ENCODE measurements at places on chromosomes 3 and 15.
A peak's percentile ranks its signal among the peaks of the same experiment; 100 is the strongest.

- no peak for DNase-seq
Observed at GRCh38 chr3:134618478-134619300, 32.1 kb downstream of the KY start.

DNA sequence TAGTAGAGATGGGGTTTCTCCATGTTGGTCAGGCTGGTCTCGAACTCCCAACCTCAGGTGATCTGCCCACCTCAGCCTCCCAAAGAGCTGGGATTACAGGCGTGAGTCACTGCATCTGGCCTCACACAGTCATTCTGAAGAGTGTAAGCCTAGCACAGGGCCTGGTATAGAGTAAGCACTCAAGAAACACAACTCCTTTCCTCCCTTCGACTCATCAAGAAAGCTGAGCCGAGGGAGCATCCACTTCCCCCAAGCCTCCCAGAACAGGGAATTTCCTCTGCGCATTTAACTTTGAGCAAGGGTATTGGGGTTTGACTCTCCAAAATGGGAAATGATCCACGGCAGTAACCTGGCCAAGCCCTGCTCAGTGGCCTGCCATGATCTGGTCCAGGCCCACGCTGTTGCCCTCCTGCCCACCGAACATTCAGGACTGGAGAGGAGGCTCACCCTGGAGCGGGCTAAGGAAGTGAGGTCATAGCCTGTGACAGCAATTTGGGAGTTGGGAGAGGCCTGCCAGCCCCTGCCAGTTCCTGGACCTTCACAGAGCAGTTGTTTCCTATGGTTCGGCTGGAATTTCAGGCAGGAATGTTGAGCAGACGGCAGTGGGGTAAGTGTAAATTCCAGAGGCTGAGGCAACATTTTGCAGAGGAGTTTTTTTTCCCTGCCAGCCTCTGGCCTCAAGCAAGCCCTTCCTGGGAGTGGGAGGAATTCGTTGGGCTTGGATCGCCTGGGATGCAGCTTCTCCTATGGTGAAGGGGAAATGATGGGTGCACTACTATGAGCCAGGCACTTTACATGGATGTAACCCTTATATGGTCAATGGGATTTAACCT, 21.2 kb upstream of the SMAD3 start:
- DNase-seq, result no peak

DNA sequence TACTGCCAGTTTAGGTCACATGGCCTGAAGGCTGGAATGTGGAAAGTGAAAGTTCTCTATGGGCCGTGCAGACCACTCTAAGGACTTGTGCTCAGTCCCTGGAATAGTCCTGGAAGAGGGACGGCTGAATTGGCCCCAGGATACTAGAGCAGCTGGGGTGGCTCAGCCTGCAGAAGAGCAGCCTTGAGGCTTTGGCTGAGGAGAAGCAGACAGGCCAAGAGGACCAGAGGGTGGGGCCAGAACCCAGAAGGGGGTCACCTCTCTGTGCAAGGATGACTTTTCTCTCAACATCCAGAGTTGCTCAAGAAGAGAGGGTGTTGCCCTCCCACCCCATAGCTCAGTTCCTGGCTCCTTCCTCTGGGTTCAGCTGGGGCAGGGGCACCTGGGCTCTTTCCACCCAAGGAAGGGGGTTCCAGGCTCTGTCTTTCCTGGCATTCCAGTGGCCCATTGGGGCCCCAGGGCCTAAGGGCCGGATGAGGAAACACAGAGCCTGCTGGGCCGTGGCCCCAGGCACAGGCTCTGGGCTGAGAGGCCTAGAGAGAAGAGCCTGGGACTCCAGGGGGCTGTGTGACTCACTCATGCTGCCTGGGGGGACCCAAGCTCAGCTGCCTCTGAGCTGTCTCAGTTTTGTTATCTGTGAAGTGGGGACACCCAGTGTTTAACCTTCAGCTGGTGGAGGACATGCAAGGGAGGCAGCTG, 8.5 kb upstream of the FBLN2 start:
- DNase-seq, result no peak

DNA sequence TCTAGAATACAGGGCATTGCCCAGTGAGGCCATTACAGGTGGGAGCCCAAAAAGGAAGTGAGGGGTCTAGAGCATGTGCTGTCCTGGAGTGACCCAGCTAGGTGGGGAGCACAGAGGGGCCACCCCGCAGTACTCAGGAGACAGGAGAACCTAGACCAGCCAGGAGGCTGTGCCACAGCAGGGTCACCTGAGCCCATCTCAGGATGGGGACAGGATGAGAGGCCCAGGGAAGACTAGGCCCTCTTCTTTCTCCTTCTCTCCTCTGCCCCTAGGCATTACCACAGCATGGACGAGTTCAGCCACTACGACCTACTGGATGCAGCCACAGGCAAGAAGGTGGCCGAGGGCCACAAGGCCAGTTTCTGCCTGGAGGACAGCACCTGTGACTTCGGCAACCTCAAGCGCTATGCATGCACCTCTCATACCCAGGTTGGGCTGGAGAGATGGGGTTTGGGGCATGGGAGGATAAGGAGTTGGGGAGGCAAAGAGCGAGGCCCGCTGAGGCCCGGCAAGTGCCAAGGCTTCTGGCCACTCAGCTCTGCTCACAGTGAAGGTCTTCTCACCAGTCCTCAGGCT, 20.6 kb downstream of the LOXL1 start:
- DNase-seq, result no peak

- DNase-seq, result no peak
Observed at GRCh38 chr15:88255484-88256278, 858 bp downstream of the NTRK3 start.

DNA sequence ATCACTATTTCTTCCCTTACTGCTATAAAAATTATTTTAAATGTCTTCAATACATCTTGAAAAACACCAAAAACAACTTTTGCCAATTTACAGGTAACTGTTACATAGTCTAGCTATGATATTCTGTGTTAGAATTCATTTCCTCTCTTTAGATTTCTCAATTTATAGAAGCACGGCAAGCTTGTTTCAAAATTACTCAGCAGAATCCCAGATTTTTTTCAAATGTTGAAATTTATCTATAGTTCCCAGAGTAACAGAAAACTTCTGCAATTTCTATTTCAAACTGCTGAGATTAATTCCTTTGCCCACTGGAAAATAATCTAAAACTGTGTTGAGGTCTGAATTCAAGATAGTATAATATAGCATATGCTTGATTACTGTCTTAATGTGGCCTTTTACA, 41.2 kb downstream of the CCPG1 start:
- no peak for DNase-seq

GRCh38 chr3:145269106-145269505, 891.9 kb downstream of the PLOD2 start:
- DNase-seq, result no peak

DNA sequence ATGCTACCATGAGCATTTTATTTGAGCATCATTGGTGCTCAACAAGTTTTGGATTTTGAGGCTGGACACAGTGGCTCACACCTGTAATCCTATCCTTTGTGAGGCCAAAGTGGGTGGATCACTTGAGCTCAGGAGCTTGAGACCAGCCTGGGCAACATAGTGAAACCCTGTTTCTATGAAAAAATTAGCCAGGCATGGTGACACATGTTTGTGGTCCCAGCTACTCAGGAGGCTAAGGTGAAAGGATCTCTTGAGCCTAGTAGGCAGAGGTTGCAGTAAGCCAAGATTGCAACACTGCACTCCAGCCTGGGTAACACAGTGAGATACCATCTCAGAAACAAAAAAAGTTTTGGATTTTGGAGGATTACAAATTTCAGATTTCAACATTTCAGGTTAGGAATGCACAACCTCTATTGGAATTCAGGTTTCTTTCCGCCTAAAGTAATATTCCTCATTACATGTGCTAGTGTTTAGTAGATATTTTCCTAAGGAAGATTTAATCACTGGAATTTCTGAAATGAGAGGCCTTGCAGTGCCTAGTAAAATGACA, 27.6 kb downstream of the CNOT10 start:
- no peak for DNase-seq

DNA sequence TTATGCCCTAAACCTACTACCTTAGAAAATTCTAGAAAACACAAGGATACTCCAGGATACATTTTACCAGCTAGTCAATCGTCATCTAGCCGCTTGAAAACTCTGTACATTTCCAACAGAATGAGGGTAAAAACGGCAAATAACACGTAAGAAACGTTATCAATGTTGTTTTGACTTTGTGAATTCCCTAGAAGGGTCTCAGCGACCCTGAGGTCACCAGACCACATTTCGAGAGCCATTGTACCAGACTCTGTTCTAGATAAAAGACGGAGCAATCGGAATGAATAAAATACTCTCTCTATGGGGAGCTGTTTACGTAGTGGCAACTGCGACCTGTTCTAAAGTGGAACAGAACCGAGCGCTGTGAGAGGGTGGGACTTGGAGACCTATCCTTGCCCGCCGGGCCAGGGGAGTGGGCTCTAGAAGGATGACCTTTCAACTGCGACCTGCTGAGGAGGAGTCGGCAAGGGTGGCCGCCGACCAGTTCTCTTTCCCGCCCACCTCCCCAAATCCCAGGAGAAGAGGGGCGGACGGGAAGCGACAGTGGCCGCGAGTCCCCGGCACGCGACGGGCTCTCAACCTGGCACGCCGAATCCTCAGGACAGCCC, 778 bp upstream of the AP4E1 start:
- DNase-seq, result peak; percentile 38

DNA sequence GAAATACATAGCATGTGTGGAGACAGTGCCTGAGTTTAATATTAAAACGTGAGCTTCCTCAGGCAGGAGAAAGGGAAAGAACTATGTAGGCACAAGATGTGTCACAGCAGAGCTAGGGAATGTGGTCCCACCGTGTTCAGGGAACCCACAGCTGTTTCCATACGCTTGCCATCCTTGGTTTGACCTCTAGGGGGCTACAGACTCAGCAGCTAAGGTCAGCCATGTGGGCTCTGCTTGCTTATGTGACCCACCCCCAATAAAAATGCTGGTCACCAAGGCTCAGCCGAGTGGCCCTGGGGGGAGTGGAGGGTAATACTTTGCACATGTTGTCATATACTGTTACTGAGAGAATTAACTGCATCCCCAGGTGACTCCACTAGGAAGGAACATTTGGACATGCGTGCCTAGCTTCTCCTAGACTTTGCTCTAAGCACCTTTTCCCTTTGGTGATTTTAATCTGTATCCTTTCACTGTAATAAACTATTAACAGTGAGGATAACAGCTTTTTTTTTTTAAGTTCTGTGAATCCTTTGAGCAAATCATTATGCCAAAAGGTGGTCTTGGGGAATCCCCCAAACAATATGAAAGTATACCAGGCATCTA, 3.3 kb downstream of the TUBGCP5 start:
- peak; percentile 21 for DNase-seq

DNA sequence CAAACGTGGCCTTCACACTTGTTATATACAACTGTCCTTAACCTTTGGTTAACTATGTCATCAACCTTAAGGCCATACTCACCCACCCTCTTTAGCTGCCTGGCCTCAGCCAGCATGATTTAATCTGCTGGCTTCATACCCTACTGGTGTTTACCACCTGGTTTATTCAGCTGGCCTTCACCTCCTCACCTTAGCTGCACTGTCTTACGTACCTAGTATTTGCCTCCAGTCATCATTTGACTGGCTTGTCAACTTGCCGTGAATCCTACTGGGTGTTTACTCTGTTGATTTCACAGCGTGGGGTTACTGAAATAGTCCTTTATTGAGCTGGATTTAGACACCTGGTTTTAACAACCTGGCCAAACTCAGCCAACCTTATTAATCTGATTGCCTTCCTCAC, 102.8 kb downstream of the IL12A start:
- DNase-seq, result no peak

DNA sequence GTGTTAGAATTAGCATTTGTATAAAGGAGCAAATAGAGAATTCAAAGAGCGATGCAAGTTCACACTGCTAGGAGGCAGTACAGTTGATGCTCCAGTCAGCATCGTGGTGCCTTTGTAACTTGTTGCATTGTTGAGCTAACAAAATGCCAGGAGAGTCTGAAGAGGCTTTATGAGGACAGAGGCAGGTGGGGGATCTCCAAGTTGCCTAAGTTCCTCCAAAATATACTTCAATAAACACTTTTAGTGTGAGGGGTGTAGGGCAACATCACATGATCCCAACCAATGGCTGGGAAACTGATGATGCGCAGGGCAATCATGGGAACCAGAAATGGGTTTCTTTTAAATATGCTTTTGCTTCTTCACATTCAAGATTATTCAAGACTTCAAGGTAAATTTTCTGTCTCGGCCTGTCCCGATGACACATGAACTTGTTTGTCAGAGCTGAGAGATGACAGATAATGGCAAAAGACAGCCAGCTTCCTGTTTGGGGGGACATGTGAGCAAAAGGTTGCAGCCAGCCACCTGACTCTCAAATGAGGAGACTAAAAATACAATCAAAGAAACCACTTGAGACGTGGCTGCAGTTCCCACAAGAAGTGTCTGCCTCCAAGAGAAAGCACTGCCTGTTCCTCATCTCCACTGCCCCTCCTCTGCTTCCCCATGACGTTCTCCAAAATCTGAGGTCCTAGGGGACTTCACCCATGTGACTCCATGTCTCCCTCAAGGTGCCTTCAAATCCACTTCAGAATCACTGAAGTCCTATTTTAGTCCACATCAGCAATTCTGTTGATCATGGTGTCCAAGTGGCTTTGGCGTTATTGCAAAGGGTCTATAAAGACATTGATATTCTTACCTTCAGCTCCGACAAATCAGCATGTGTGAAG, 39.3 kb downstream of the KLHL6 start:
- DNase-seq, result peak; percentile 37

DNA sequence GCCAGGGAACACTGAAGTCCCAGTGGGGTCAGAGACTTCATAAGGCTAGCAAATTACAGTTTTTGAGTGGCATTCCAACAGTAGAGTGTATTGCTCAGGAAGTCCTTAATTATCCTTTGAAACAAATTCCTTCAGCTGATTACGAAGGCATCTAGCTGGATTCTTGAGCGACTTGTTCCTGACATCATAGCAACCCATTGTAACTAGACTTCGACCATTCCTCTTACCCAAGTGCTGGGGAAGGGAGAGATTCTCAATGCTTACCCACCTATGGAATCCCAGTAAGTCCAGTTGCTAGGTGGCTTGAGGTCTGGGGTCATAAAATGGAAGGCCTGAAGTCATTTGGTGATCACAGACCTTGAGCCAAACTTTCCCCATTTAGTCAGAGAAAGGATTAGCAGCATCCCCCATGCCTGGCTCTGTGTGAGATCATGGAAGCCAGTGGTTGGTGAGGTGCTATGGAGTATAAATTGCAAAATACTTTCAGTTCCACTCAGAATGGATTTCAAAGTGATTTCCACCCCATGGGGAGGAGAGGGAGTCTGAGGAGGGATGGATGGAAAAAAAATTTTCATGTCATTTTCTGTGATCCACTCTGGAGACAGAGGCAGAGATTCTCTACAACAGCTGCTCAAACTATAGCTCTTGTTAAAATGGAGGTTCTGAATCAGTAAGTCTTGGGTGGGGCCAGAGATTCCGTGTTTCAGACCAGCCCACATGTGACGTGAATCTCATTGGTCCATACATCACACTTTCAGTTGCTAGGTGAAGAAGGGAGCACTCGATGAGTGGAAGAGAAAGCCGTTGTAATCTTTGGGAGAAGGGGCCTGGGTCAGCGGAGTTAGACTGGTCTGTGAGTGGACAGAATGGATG, 45.7 kb downstream of the CD86 start:
- DNase-seq, result no peak

GRCh38 chr3:37967260-37967881, 23.2 kb upstream of the VILL start:
- peak; percentile 53 for DNase-seq
